ENCODE measurements at places on chromosomes 1 and 21.

- peak; percentile 49 for DNase-seq
These were observed 25.2 kb downstream of the CA6 start for GRCh38 chr1:8970870-8971337.

DNA sequence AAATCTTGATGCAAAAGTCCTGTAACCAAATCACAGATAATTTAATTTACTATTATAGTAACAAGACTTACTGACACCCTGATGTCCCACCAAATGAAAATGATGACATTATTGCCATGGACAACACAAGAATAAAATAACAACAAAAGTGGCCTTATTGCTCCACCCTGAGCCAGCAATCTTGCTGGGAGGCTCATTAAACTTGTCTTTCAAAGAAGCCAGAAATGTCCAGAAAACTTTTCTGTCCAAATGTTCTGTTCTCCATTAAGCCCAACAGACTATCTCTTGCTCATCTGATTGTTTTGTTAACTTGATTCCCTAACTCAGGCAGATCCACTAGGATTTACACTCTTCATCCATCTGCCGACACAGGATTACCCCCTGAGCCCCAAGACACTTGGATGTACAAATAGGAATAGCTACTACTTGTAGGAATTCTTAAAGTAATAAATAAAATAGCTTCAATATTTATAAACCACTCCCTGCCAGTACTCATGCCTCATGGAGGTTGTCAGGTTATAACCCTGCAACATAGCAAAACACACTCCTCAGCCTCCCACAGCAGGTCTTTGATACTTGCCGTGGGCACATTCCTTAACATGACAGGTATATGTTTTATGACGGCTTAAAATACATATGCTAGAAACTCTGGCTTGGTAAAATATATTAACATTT lies 84.9 kb downstream of the PTPN14 start:
- DNase-seq: no peak

- no peak for DNase-seq
These were observed 215.7 kb downstream of the ST6GALNAC3 start for GRCh38 chr1:76290271-76290670.

GRCh38 chr1:179310721-179311120 lies 17.1 kb downstream of the SOAT1 start:
- no peak for DNase-seq

DNA sequence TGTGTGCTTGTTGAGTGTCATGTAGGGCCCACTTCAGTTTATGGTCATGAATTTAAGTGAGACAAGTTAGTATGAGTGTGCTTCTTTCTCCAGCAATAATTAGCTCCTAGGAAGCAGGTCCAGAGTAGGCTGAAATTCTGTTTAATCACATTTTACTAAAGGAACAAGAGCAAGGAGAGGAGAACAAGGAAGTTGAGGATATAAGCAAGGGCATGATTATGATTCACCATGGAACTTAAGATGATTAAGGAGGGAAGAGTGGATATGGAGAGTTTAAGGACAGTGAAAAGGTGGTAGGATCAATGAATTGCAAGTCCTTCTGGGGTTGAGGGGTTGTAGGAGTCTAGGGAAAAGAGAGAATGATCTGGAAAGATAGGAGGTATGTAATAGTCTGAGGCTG lies 3.1 kb upstream of the DIPK1A start:
- no peak for DNase-seq

DNA sequence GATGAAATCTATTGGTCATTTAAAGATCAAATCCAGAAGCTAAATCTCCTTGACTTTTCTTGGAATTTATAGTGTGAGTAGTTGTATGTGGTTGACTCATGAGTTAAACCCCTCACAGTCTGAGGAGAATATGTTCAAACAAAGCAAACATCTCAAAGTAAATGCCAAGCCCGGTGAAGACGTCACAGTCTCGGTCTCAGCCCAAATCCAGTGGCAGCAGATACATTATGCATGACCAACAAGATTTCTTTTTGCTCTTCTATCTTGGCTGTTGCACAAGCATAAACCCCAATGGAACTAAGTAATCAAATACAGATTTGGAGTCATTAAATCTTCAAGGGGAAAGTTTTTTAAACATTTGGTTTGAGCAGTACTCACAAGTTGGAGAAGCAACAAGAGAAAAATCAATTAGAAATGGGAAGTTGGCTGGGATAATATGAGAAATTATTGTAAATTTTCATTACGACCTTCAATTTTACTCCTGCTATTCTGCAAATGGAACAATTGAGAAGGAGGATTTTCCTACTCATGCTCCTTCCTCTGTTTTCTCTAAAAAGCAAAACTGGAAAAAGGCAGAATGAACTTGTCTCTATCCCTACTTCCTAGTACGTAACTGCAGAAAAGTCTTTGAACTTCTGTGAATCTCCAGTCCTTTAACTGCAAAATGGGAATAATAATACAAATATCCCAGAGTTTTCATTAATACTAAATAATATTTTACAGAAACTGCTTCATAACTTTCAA lies 575.8 kb downstream of the NUF2 start:
- no peak for DNase-seq

DNA sequence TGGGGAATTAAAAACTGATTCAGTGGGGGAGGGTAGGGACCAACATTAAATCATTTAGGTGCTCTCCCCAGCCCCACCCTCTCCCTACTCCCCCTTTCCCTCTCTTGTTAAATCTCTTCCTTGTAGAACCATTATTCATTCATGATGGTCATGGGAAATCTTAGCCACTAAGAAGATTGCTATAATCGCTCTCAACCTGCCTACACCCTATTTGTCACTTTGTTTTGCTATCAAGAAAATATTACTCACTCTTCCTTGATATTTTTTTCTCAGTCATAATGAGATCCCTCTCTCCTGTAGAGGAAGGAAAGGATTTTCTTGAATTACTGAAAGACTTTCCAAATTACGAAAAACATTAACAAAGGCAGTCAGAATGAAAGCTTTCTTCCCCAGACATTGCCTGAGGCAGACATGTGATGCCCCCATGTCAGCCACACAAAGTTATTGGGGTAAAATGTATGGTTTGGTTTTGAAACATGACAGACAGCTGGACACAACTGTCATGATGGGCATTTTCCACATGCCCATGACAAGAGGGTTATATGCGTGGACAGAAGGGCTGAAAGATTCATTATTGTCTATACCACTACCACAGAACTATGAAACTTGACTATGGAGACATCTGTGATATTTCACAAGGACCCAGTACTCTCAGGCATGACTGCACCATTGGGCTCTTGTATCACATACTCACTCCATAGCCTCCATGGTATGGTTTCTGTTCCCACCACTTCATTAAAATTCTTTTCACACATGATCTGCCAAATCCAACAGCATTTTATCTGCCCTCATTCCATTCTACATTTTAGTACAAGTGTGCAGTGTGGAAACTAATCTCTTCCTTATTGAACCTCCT lies 420.1 kb downstream of the DISC1 start:
- DNase-seq: no peak

Measured in T-helper 2 cell treated with Interferon-gamma antibody and Interleukin-4, amounts not matched to agents 5 μg/mL and 100 μg/mL, for 36 hours (primary cell).